Foreskin keratinocyte (primary cell): ENCODE measurements at places on chromosomes 2 and 18. TPM values are rescaled to one million over a fixed set of nuclear protein-coding genes. Genes with fewer than 3 reads are reported as not detected.

SYT4 gene
- total RNA-seq: not detected in 2 replicates

- no peak for DNase-seq
Measured at GRCh38 chr2:52395912-52396311, 1364.0 kb upstream of the NRXN1 start.

GRCh38 chr2:54429054-54429453 is 27.1 kb upstream of the SPTBN1 start:
- DNase-seq: no peak

DNA sequence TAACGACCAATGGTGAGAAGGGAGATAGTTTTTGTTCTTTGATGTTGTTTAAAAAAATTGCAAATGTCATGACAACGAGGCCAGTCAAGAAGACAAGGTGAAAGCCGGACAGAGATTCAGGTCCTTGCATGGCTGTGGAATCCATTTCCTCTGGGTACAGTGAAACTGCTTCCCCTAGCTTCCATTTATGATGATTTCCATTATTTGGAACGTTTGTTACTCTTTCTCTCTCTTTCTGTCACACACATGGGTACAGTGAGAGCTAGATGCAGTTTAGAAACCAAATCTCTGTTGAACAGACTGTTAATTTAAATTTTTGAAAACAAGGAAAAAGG is 57.4 kb upstream of the MSH2 start:
- no peak for DNase-seq

- peak; percentile 77 for DNase-seq
Measured at GRCh38 chr2:69741575-69742321, at the start of gene ANXA4. Gene ANXA4, plus strand, starts transcription at chr2:69742134. Its CDS starts 39,432 bp downstream, at chr2:69781566.

- no peak for DNase-seq
Measured at GRCh38 chr2:28487258-28487657, 8.6 kb upstream of the PLB1 start.

RAX gene
- not detected in 2 replicates for total RNA-seq

- no peak for DNase-seq
Measured at GRCh38 chr2:96089356-96090195, 26.8 kb downstream of the ADRA2B start.
